ENCODE measurements at places on chromosomes 2 and 18. TPM values are rescaled to one million over a fixed set of nuclear protein-coding genes. Genes with fewer than 3 reads are reported as not detected.

NCKAP5 gene
- total RNA-seq, result 4.5 TPM

MYCN gene
- total RNA-seq, result 0.21 TPM

ARHGAP15 gene
- total RNA-seq, result 3.3 TPM

DNA sequence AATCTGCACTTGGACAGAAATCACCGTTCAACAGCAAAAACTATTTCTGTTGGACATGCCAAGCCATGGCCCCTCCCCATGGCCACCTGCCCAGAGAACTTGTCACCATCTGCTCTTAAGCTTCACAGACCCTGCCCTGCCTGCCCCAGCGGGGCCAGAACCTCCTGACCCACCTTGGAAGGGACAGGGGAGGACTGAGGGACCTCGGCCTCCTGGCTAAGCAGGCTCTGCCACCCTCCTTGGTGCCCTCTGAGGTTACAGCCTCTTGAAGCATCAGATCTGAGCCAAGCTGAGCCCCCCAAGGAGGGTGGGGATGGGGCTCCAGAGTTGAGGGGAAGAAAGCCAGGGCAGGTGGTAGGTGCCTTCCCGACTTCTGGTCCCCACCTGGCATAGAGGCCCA is 6.5 kb downstream of the TEX261 start:
- no peak for DNase-seq

DNA sequence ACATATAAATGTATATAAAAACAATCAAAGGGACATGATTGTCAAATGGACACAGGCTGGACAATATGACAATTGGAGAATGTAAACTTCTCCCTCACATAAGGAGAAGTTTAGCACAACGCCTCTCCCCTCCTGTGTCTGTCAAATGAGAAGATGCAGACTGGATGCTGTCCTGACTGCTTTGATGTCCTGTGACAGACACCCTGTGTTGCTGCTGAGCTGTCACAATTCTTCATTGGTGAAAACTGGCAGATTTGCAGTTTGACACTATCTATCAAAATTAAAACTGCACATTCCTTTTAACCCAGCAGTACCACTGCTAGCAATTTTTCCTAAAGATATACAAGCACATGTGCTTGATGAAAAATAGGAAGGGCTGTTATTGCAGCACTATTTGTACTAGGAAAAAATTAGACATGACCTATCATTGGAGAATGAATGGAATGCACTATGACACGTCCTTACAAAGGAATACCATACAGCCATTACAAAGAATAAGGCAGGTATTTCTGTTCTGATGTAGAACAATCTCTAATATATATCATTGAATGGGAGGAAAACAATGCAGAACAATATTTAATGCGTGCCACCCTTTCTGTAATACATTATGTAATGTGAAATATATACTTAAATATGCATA is 12.4 kb downstream of the DPYSL5 start:
- no peak for DNase-seq

GRCh38 chr2:240392084-240392947 is 43.1 kb upstream of the GPC1 start:
- no peak for DNase-seq

GRCh38 chr2:78992807-78993517 is 32.5 kb upstream of the REG3G start:
- DNase-seq, result no peak

DNA sequence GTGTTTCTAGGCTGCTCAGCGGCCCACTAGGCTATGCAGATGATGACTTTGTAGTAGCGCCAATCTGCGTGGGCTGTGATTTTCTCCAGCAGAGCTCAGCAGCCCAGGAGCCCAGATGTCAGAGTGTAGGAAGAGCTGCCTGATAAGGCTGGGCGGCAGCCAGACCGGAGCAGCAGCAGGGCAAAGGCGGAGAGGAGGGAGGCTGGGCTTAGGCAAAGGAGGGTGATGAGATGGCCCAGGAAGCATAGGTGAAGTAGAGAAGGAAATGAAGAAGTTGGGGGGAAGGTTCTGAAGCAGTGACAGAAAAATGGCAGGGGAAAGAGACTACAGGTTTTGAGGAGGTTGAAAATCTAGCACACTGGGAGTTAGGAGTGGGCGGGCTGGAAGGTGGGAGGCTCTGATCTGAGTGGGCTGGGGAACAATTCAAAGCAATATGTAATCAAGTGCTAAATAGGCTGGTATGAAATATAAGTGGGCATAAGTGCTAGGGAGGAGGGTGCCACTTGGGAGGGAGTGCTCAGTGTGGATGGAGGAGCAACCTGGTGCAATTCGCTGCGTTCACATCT is 50.6 kb upstream of the STPG4 start:
- no peak for DNase-seq

DNA sequence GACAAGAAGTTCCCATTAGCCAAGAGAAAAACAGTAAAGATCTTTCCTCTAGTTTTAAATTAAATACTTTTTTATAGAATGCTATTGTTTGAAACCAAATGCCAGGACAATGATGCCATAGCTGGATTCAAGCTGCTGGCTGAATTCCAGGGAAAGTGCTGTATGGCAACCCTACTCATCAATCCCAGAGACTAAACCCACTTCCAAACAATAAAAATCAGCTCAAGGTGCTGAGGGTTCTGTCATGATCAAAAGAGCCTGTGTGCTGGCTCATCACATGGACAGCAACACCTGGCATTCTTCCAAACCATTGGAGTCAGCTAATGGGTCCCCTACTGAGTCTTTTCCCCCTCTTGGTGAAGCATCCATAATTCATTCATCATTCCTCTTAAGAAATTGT is 53.7 kb upstream of the PARD3B start:
- no peak for DNase-seq

All from esophagus squamous epithelium (tissue), 5 donors.